ENCODE measurements at places on chromosomes 12 and 14. TPM values are rescaled to one million over a fixed set of nuclear protein-coding genes. Genes with fewer than 3 reads are reported as not detected.

DNA sequence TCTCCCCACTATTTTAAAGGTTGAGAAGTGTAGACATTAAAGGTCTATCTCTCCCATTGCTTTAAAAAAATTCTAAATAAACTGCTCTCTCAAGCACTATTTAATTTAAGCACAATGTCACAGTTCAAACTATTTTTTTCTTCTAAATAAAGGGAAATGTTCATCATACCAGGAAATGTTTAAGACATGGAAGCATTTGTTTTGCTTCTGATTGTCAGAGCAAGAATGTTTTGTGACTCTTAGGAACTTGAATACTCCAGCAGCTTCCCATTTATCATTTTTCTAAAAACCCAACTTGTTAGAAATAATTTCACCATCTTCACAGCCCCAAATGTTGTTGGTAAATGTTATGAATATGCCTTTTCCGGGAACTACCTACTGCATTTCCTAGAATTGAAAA is 121.8 kb upstream of the NTF3 start:
- DNase-seq: no peak

DNA sequence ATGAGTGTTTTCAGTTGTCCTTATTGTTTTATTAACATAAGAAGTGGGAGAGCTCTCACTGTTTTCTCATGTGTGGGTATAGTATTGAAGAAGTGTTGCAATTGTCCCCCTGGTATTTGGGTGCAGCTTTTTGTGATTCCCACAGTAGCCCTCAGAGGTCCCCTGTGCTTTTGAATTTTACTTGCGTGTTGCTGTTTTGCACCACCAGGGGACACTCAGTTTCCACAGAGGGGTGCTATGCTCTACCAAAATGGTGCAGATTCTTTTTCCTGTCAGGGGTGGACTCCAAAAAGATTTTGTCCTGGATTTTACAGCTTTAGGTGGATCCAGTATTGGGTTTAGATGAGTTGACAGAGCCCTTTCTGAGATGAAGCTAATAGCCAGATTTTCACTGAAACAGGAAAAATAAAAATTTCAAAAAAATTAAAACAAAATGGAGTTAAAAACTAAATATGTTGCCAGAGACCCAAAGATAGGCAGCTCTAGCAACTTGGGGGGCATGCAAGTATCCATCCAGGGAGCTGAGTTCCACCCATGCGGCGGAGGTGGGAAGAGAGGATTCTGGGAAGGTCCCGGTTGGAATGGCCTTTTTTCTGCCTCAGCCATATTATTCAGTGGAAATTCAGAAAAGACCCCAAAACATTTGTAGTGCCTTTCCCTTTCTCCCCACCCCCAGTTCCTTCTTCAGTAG is 50.2 kb downstream of the TTLL5 start:
- peak; percentile 41 for DNase-seq

DNA sequence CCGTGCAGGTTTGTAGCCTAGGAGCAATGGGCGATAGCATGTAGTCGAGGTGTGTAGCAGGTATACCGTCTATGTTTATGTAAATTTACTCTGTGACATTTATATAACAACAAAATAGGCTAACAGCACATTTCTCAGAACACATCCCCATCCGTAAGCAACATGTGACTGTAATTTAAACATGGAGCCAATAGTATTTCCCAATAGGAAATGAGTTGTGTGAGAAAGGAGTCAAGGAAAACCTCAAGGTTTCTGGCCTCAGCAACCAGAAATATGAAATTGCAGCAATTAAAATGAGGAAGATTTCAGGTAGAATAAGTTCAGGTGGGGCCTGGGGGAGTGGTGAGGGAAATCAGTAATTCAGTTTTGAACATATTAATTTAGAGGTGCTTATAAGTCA is 136.0 kb downstream of the MSRB3 start:
- no peak for DNase-seq

The LRFN5 gene
- 3.1 TPM for polyA plus RNA-seq

The FERMT2 gene
- 26.0 TPM for polyA plus RNA-seq

Measured in brain (organoid and tissue), 16 donors.